ENCODE measurements at places on chromosomes 5 and 9. TPM values are rescaled to one million over a fixed set of nuclear protein-coding genes. Genes with fewer than 3 reads are reported as not detected.

PCSK1 gene
- not detected for total RNA-seq

NIPSNAP3A gene
- 15.8 TPM for total RNA-seq

OR13C3 gene
- not detected for total RNA-seq

LHX3 gene
- total RNA-seq = 1.1 TPM

RNF180 gene
- 0.61 TPM for total RNA-seq

WHRN gene
- total RNA-seq = 1.4 TPM

CCDC152 gene
- not detected for total RNA-seq

CDC14B gene
- 82.3 TPM for total RNA-seq

SV2C gene
- total RNA-seq = not detected
